Fibroblast of skin of right quadriceps (primary cell): ENCODE measurements at places on chromosomes 2 and 18.

GRCh38 chr2:179525340-179525739 is 260.7 kb upstream of the SESTD1 start:
- no peak for DNase-seq

DNA sequence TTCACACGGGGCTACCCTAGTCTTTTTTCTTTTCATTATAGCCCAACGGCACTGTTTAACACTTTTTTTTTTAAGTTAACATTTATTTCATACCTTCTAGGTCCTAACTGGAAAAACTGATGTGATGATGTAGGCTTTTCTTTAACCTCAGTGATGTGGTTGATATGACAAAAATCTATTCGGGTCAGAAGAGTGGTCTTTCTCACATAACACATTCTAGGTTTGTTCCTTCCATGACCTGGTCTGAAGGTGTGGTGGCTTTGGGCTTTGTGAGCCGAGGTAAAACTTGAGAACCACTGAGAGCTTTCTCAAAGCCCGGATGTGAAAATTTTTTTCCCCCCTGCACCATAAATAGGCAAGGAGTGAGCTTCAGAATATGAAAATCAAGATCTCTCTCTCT is 44.2 kb downstream of the GPD2 start:
- DNase-seq, result no peak

- DNase-seq, result no peak
These were observed 125.3 kb downstream of the SH3RF3 start for GRCh38 chr2:109254174-109254904.

DNA sequence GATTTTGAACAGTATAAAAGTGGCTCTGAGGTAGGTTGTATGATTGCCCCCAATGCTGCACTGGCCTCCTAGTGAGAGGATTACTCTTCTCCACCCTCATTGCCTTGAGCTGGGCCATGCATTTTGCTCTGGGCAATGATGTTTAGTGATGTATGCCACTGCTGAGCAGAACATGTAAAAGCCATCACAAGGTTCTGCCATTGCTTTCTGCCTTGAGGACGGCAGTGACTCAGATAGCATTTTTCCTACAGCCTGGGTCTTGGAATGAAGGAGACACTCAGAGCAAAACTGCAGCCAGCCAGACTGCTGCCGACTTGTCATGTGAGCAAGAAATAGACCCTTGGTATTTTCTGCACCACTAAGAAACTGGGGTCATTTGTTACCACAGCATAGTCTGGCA is 27.6 kb downstream of the GPATCH11 start:
- no peak for DNase-seq

DNA sequence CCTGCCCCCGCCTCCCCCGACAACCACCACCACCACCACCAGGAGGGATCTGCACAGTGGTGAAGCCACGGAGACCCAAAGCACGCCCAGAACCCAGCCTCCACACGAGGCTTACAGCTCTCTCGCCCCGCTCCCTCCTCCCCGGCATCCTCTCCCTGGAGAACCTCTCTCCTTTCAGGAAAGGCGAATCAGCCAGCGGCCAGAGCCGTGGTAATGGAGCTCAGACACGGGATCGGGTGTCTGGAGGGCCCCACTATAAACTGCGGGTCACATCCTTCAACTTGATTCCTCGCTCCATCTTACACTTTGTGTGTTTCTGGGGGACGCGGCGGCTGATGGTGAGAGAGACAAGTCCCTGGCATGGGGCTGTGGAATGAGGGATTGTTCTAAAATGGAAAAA is 271.5 kb upstream of the SIX2 start:
- no peak for DNase-seq

GRCh38 chr2:112880696-112881095 is 30.3 kb upstream of the IL37 start:
- DNase-seq, result no peak

DNA sequence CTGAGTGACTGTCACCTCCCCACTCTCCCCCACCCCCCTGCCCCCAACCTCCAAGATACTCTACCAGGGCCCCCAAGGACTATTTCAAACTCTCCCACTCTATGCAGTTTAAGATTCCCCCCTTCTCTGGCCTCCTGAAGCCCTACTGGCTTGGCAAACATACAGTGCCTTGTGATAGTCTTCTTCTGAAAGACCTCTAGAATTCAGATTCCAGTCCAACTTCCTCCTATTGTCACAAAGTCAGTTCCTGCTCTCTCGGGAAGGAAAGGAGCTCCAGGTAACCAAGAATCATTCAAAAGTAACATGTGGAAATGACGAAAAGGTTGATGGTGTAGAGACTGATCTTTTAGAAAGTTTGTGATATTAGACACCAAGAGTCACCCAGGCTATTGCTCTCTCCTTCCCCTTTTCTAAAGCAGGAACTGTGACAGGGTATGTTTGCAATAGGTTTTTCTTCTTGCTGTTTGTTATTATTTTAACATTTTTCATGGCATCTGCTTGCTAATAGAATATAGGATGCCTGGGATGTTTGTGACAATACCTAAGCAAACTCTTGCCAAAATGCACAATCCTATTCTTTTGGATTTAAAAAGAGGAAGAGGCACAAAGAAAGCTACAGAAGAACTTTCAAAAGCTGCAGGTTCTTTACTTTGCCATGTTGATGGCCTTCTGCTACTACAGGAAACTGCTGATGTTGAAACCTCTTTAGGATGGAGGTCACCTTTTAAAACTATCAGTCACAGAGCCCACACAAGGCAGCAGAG is 93.5 kb upstream of the MGAT4A start:
- no peak for DNase-seq

GRCh38 chr2:3192920-3193319 is 184.7 kb downstream of the EIPR1 start:
- DNase-seq, result no peak

DNA sequence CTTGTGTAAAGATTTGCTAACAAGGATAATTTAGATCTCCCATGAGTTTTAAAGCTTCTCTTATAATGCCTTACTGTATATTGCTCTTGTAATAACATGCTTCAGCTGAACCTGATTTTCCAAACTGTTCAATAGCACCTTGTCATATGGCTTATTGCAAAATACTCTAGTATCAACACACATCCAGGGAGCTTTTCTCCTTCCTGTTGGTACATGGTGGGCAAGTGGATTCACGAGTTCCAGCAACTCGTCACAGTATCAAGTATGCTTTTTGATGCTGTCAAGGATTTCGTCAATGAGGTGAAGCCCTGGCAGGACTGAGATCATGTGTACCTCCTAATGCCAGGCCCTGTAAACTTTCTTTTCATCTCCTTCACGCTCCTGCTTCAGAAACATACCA is 59.5 kb upstream of the ITPRID2 start:
- DNase-seq, result no peak

GRCh38 chr18:23828426-23828825 is 139.2 kb downstream of the LAMA3 start:
- peak; percentile 45 for DNase-seq

GRCh38 chr2:125471963-125472362 is 1184.0 kb upstream of the GYPC start:
- no peak for DNase-seq

DNA sequence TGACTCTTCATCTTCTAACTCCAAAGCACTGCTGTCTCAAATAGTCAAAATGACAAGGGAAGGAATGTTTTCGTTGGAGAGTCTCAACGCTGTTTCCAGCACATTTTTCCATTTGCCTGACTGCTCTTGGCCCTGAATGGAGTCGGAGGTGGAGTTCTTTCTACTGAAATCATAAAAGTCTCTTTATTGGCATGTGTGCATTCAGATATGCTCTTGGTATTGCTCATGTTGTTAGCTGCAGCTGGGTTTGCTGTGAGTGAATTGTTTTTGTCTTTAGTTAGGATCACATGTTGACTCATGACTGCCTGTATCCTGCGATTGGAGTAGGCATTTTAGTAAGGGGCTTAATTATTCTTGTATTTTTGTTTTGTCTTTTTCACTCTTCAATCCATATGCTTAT is 16.8 kb downstream of the TMEM17 start:
- DNase-seq, result peak; percentile 64

DNA sequence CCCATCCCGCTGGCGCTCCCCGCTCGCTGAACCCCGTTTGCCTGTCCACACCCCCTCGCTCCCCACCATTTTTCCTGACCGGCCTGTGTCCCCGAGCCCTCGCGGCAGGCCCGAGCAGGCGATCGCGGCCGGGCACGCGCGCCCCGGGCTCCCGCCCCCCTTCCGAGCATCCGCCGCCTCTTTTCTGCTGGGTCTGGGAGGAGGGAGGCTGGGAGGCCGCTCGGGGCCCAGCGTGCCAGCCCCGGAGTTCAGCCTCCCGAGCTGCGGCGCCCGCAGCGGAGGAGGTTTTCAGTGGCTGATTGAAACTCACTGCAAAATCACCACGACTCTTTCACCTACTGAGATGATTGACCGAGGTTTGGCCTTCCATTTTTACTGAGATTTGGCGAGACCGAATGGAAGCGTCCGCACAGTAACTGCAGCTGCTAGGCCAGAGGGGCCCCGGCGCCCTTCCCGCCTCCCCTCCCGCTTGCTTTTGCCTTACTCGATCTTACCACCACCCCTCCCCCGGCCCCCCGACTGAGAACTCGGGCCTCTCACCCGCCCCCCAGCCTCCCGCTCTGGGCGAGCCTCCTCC is 4.8 kb downstream of the SOX11 start:
- peak; percentile 67 for DNase-seq

DNA sequence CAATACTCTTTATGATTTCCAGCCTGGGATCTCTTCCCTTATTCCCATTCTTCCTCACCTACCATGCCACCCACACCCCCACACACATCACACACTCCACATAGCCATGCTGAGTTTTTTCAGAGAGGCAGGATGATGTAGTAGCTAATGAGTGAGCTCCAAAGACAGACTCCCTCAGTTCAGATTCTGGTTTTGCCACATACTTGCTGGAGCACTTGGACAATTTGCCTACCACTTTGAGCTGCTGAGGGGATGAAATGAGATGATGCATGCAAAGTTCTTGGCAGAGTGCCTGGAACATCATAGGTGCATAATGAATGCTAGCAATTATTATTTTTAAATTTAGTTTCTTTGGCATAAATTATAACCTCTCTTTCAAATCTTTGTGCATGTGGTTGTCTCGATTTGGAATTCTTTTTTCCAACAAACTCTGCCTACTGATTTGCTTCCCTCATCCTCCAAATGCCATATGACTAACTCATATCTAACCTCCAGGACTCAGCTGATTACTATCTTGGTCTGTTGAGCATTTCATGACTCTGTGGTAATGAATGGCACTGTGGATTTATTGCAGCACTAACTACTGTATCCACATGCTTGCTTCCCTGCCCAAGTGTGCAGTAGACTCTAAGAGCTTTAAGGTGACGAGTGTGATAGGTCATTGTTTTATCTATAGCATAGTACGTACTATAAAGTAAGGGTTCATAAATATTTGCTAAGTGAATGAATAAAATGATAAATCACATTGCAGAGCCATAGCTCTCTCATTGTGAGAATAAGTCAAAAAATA is 99.1 kb downstream of the TACR1 start:
- DNase-seq, result peak; percentile 99

DNA sequence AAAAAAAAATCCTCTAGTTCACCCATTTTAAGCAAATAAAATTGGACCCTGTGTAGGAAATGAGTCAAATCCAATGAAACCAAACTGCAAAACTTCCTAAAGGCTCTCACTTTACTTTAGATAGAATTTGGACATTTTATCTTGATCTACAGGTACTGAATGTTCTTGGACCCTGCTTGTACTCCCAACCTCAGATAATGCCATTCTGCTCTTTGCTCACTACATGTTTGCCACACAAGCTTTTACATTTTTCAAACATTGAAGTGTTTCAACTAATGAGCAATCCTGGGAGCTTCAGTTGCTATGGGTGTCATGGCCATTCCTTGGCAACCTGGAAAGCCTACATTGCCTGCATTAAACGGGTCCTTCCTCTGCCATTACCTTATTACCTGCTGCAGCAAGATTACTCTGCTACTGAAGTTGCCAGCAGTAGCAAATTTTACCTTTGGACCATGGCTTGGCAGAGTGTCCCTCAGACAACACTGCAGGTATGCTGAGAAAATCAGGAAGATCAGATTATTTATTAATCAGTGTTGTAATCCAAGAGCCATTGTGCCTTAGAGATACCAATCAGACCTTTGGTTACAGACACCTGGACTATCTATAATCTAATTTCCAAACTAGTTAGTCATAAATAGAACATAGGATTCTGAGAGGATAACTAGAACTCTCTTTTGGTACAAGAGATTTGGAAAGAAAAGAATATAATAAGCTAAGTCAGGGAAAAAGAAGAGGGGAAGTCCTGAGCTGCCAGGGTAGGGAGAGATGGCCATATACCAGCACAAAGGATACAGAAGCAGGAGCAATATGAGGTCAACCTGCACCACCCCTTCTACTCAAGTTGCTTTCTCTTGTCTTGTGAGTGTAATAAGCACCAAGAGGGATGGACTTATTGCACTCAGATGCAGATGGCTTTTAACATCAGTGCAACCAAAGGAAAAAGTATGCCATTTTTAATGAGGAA is 293.3 kb upstream of the TFPI start:
- no peak for DNase-seq

- DNase-seq, result peak; percentile 39
These were observed at the start of gene MGAT4A for GRCh38 chr2:98731041-98731893. MGAT4A (minus strand) TSS chr2:98731132; CDS start chr2:98726332, 4,800 bp downstream.
